ENCODE measurements at places on chromosomes 12 and 14.

DNA sequence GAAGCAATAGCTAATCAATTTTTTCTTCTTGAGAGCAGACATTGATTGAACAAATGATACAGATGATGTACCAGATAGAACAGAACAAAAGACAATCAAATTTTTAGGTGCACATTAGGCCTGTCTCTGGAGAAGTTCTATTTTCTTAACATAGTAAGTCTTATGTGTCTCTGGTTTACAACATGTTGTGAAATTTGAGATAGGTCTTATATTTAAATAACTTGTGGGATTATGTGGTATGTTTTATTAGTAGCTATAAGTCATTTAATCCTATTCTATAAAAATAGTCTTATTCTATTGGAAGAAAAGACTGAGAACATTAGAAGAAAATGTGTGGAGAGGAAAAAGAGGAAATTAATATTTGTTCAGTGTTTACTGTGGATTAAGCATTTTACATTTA is 358.0 kb downstream of the ATP23 start:
- DNase-seq = no peak

- DNase-seq = no peak
Observed at GRCh38 chr12:109331301-109331952, 16.3 kb upstream of the MYO1H start.

- DNase-seq = no peak
Observed at GRCh38 chr12:121233628-121234020, 23.7 kb downstream of the P2RX4 start.

GRCh38 chr14:29846339-29847055 is 81.2 kb downstream of the PRKD1 start:
- DNase-seq = no peak

- DNase-seq = no peak
Observed at GRCh38 chr12:57404966-57405640, 25.7 kb downstream of the R3HDM2 start.

- DNase-seq = no peak
Observed at GRCh38 chr14:102297436-102298170, 7.4 kb downstream of the MOK start.

DNA sequence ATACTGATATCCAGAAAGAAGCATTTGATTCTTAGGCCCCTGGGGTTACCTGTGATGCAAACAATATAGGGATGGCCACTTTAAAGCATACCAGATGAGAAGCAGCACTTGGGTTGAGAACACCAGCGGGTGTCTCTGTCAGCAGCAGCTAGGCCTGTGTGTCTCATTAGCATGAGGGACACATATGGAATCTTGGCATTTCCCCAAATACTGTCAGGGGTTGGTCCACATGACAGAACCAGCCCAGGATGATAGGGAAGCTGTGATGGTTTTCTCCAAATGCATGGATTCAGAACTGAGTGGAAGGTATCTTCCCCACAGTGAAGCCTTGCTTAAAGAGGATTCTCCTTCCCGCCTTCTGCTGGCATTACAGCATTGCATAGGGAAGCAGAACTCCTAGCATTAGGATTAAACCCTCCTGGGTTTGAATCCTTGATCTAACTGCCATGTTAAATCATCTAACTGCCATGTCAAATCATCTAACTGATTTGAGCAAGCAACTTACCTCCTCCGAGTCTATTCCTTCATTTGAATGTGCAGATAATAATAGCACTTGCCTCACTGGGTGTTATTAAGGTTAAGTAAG is 111.5 kb upstream of the WSCD2 start:
- DNase-seq = no peak

Data from fibroblast of skin of back (primary cell).